ENCODE measurements at places on chromosomes 13 and 19.
A peak's percentile ranks its signal among the peaks of the same experiment; 100 is the strongest.

DNA sequence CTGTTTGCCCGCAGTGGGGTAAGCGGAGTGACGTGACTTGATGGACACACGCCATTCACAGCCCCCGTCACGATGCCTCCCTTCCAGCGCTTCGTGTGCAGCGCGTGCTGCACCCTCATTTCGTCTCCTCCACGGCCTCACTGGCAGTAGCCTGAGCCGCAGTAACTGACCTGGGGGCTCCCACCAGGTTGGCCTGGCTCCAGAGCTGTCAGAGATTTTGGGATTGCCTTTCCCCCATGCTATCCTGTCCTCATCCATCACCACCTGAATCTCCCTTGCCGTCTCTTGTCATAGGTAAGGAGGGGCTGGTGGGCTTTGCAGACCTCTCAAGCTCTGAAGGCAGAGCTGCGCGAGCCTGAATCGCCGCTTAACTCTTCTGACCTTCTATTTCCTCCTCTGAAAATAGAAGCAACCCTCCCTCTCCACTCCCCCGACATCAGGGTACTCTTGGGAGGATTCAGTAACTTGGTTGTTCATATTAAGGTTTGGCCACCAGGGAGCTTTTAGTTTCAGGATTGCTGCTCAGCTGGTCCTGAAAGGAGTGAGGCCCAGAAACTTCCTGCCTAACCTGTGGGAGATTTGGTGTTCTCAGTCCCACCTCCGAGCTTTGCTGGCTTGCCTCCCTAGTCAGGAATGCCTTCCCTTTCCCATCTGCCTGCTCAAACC, 27.9 kb downstream of the SIGLEC5 start:
- DNase-seq, result no peak

DNA sequence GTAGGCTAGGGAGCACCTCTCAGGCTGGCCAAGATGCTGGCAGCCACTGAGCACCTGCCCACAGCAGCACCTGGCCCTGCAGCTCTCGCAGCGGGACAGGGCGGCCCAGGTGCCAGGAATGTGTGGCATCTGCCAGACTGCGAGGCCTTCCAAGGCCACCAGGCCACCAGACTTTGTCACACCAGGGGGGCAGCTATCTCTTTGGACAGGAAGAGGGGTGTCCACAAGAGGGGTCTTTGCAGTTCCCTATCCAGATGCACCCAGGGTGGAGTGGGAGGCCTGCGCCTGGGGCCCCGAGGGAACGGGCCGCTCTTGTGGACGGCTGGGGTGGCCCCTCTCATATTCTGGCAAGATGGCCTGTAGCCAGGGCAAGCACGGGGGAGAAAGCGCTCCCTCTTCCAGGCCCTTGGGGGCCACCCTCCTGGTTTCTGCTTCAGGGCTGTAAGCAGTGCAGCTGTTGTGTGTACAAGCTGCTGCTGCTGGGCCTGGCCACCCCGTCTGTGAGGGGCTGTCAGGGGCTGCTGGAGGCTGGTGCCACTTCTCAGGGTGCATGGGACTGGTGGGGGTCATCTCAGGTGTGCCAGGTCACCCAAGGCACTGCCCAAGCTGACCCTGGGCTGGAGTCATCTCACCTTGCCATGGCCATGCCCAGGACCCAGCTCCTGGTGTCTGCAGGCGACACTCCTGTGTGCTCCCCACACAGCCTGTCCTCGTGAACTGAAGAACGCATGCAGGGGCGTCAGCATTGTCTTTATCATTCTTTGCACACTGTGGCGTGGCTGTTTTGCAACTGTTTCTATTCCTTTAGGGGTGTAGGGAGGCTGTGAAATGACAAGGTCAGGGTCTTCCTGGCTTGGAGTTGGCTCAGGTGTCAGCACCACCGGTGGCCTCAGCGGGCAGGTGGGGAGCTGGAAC, 1.8 kb downstream of the TEX29 start:
- DNase-seq, result no peak

DNA sequence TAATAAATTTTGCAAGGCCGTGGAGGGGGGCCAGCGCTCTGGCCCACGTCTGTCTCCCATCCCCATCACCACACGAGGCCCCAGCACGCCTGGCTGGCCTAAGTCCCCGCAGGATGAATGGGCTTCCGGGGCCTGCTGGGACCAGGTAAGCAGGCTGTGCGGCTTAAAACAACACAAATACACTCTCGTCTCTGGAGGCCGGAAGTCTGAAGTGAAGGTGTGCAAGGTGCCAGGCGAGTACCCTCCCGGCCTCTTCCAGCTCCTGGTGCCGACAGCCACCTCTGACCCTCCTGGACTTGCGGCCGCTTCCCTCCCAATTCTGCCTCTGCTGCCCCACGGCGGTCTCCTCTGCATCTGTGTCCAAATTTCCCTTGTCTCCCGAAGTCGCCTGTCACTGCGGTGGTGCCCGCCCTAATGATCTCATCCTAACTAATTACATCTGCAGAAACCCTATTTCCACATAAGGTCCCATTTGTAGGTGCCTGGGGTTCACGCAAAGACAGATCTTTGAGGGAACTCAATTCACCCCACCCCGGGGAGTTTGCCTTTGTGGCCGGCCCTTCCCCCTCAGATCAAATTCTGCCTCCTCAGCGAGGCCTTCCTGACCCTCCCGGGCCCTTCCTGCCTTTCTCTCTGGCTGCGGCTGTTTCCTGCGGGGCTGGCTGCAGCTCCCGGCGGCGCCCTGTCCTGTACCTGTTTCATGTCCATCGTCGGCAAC, 8.1 kb upstream of the PTBP1 start:
- DNase-seq, result no peak

DNA sequence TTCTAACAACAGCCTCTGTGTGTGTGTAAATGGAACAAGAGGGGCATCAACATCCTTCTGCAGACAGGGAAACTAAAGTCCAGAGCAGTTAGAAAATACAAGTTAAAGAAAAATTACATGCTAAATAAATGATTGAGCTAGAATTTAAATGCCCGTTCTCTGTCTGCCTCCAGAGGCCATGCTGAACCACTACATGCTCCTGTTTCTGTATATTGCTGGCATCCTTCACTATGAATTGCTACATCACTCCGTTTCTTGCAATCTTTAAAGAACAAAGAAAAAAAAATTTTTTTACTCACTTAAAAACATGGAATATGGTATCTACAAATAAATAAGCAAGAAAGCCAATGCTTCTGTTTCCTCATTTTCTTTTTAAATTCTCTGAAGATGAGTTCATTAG, 47.9 kb downstream of the DCT start:
- no peak for DNase-seq

DNA sequence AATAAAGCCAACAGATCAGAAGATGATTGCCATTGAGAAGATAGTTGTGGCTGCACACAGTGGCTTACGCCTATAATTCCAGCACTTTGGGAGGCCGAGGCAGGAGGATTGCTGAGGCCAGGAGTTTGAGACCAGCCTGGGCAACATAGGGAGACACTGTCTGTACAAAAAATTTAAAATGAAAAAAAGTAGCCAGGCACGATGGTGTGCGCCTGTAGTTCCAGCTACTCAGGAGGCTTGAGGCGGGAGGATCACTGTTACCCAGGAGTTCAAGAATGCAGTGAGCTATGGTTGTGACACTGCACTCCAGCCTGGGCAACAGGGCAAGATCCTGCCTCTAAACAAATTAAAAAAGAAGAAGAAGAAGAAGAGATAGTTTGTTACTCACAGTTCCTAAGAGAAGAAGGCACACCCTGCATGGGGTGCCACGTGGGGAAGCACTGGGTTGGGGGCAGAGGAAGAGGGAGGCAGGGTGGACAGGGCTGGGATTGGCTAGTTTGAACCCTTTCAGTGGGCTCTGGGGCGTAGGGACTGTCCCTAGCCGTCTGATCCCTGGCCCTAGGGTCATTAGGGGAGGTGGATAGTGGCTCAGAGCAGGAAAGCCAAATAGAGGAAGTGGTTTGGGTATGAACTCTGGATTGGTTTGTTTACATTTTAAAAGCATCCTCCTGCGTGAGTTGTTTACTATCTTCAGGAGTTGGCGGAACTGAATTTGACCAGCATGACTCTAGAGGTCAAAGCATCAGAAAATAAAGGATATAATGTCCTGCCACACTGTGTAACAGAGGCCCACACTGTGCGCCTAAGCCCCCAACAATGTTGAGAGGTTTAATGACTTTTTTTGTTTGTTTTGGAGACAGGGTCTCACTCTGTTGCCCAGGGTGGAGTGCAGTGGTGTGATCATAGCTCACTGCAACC, 60.5 kb upstream of the MEDAG start:
- no peak for DNase-seq

- no peak for DNase-seq
Measured at GRCh38 chr19:11451327-11451870, 16.0 kb downstream of the PRKCSH start.

GRCh38 chr19:31838163-31838815, 489.1 kb upstream of the TSHZ3 start:
- no peak for DNase-seq

DNA sequence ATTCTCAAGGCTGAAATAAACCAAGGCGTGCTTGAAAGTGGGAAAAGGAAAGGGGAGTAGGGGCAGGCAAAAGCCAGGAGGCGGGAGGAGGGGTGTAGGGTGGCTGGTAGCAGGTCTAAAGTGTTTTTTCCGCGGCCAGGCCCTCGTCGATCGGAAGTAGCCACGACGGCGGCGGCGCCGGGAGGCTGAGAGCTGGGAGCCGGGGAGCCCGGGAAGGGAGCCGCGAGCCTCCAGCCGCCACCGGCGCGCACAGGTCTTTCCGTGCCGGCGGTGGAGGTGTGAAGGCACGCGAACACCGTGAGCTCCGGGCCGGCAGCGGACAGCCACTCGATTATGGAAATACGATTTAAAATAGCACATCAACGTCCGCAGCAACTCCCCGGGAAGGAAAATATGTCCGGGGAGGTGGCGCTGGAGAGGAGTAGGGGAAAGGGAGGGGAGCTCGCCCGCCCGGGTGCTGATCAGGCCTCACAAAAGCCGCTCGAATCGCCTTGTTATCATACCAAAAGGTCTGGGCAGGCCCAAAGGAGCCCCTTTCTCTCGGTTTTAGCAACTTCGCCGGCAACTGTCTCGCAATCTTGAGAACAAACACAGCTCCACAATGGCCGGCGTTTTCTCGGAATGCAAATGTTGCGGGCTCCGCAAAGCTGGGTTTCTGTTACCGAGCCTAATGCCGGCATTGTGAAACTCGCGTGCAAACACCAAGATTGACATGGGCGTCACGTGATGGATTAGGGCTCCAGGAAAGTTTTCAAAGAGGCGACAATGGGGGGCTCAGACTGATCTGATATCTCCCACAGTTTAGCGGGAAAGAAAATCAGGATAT, 2.9 kb upstream of the PCDH8 start:
- DNase-seq, result peak; percentile 43

DNA sequence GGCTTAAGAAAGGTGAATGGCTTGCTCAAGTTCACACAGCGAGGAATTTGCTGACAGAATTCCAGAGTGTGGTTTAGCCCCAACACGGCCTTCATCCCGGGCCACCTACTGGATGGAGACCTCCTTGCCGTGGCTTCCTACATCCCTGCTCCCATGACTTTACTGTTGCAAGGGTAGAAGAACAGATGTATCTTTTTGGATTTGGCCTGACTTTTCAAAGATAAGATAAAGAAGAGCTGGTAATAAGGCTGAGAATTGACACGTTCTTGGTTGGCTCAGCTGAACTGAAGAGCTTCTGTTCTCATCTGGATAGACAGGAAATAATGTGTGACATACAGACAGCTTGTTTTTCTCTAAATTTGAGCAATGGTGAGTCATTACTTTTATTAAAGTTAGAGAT, 113.1 kb downstream of the KLF5 start:
- peak; percentile 11 for DNase-seq

- DNase-seq, result no peak
Measured at GRCh38 chr13:106382534-106382933, 152.9 kb downstream of the EFNB2 start.

- no peak for DNase-seq
Measured at GRCh38 chr19:50964266-50964665, 5.1 kb downstream of the KLK6 start.

GRCh38 chr13:60229708-60230272, 66.1 kb upstream of the DIAPH3 start:
- DNase-seq, result no peak

DNA sequence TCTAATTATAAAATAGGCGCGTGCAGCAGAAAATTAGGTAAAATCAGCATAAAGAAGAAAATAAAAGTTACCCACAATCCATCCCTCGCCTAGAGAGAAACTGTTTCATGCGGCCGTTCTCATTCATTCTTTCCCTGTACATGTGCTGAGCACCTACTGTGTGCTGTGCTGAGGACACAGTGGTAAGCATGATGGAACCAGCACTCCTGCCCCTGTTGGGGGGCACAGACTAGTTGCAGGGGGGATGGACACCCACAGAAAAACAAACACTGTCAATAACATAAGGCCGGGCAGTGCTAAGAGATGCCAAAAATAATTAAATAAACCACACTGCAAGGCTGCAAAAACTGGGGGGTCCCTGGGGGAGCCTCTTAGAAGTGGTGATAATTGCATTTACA, 43.3 kb downstream of the PTPRS start:
- no peak for DNase-seq

DNA sequence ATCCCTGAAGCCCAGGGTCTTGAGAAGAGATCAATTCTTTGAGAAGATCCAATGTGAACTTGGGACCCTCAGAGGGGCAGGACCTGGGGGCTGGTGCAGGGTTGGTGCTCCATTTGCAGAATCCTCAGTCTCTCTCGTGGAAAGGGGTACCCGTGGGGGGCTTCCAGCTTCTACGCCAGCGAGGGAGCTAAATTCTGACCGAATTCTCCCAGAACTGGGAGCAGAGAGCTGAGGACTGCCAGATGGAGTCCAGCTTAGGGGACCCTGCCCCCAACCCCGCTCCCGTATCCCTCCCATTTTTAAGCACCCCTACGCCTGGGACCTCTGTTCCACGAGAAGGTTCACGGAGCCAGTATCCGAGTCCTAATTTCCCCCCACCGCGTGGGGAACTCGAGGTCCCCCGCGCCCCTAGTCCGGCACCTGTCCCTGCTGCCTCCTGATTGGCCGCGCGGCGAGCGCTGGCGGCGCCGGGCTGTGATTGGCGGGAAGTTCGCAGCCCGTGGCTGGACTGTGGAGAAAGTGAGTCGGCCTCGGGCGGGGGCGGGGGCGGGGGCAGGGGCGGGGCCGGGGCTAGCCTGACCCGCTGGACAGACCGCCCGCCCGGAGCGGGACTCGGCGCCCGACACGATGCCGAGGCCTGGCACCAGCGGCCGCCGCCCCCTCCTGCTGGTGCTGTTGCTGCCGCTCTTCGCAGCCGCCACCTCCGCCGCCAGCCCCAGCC, 4.4 kb upstream of the LTBP4 start:
- peak; percentile 94 for DNase-seq

DNA sequence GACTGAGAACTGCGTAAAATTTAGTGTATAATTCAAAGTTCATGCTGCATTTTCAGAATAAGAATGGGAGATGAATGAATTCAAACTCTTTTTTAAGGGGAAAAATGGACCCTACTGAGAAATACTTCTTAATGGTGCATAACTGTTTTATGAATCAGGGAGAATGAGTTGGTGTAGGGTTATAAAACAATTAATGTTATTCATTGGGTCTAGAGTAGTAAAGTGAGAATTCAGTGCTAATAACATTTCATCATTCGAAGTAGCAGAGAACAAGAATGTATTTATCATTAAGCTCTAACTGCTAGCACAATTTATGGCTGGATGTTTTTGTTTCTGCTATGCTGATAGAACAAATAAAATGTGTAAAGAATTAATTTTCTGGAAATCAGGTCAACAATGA, 310.2 kb downstream of the SLITRK5 start:
- no peak for DNase-seq

All from urothelium cell line (cell line).